ENCODE measurements at places on chromosomes 1 and 21.

- DNase-seq: no peak
Observed at GRCh38 chr1:21337454-21337927, 47.2 kb upstream of the ECE1 start.

GRCh38 chr1:24114753-24115152 lies 2.8 kb upstream of the MYOM3 start:
- no peak for DNase-seq

DNA sequence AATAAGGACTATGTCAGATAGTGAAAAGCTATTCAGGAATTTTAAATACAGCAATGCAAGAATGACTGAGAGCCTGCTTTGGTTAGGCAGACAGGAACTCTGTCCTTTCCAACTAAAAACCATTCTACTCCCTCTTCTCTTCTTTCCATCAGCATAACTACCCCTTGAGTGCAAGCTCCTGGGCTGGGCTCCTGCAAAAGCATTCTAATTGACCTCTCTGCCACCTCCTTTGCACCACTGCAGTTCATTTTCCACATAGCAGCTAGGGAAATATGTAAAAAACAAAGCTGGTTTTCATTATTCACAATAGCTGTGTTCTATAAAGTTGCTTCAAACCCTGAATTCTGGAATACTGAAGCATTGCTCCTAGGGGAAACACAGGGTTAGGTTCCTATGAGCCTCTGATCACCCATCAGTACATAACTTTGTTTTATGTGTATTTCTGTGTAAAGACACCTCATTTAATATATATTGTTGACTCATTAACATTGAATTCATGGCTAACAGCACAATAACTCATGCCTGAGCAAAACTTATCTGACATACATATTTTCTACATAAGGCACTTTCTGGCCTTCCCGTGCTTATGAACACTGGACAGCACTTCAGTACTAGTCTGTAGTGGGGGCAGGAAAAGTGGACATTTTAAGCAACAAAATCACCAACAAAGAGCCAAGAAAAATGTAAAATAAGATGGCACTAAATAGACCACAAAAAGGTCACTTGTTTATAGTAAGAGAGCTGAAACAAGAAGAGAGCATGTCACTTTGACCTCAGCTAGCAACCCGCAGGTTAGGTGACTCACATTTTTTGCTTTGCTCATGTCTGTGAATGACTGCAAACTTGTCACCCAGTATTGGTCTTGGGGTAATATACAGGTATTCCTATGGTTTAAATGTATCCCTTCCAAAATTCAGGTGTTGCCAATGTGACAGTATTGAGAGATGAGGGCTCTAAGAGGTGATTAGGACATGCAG lies 57.9 kb upstream of the IRF2BP2 start:
- DNase-seq: no peak

DNA sequence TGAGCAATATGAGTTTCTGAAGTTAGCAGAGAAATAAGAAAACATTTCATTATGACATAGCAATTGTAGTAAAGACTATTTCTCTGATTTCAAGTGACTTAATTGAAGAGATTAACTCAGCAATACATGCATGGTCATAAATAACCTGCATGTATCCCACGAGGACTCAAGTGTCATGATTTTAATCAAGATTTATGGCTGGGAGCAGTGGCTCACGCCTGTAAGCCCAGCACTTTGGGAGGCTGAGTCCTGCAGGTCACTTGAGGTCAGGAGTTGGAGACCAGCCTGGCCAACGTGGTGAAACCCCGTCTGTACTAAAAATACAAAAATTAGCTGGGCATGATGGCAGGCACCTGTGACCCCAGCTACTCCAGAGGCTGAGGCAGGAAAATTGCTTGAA lies 311.9 kb upstream of the PLD5 start:
- no peak for DNase-seq

- no peak for DNase-seq
Observed at GRCh38 chr1:32868806-32869455, 1.8 kb downstream of the FNDC5 start.

DNA sequence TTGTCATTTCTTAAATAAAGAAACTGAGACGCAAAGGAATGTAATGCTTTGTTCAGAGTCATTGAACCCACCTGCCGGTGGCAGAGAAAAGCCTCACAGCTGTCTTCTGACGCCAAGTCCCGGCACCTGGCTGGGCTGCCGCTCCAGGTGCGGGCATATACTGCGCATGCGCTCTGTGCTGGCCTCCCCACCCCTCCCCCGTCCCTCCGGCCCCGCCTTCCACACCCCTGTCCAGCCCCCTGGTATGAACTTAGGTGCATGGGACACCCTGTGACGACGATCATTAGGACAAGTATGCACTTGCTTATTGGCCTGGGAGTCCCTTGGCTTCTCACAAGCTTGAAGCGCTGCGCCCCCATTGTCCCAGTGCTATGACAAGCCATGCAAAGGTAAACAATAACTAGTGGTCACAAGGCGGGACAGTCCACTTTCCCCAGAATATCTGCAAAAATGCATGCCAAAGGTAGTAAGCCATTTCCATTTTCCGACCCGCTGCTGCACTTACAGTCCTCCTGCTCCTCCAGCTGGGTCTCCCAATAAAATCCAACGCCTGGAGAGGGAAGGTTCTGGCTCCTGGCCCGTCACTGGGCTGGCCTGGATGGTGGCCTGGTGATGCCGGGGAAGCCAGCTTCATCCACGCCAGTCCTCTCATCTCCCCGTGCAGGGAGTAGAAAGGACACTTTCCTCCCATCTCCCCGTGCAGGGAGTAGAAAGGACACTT lies 100.4 kb downstream of the PSMG1 start:
- DNase-seq: no peak

DNA sequence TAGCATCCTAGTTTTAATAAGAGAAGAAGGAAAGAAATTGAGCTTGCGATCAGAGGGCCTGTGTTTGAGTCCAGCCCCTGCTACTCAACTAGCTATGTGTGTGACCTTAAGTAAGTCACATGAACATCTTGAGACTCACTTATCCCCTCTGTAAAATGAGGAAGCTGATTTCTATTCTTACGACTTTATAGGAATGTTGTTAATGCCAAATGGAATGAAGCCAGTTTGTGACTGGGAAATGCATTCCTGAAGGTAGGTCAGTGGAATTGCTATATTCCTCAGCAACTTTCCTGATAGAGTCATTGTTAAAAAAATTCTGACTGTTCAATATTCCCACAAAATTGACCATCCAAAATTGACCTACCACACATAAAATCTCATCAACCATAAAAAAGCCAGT lies 14.9 kb downstream of the FASLG start:
- no peak for DNase-seq

GRCh38 chr1:56397811-56398231 lies 181.5 kb downstream of the PLPP3 start:
- DNase-seq: no peak

DNA sequence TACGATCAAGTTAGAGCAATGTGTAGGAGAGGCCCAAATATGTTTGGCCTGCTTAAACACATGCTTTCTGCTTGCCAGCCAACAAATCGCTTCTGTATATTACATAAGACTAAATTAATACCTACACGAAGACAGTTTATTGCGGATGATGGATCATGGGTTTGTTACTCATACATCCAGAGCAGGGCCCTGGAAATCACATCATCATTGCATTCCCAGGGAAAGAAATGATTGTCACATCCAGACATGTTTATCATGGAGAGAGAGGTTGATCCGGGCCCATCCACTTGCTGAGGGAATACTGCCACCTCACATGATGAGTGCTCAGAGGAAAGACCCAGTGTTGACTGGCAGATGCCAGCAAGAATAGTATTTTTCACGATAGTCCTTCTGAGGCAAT lies 282.6 kb downstream of the NUF2 start:
- no peak for DNase-seq

GRCh38 chr1:24540906-24541710 lies 14.8 kb upstream of the NCMAP start:
- DNase-seq: no peak

GRCh38 chr1:248779350-248779749 lies 23.8 kb upstream of the LYPD8 start:
- no peak for DNase-seq

GRCh38 chr1:21872445-21873079 lies 60.5 kb downstream of the LDLRAD2 start:
- DNase-seq: no peak

GRCh38 chr1:68145418-68146126 lies 86.8 kb downstream of the WLS start:
- no peak for DNase-seq

DNA sequence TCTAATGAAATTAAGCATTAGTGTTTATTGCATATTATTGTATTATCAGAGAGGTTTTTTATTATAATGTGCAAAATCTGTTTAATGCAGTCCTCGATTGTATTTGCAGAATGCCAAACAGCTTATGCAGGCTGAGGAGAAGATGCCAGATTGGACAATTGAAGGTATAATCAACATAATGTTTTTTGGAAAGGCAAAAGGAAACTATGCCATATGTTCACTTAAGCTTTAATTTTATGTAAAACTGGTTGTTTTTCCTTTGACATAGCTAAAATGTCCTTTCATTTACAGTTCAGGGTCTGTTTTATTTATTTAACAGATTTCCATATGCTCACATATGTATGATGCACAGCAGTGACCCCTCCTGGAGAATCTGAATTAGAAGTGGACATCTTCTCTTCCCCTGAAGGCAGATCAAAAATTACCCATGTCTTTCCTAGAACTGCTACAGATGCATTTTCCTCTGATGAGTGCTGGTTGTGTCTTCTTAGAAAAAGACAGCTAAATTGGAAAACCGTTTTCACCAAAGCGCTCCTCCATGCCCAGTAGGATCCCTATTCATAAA lies 143.5 kb upstream of the USH2A start:
- DNase-seq: no peak

- DNase-seq: no peak
Observed at GRCh38 chr1:220825819-220826551, 39.3 kb downstream of the MTARC1 start.

DNA sequence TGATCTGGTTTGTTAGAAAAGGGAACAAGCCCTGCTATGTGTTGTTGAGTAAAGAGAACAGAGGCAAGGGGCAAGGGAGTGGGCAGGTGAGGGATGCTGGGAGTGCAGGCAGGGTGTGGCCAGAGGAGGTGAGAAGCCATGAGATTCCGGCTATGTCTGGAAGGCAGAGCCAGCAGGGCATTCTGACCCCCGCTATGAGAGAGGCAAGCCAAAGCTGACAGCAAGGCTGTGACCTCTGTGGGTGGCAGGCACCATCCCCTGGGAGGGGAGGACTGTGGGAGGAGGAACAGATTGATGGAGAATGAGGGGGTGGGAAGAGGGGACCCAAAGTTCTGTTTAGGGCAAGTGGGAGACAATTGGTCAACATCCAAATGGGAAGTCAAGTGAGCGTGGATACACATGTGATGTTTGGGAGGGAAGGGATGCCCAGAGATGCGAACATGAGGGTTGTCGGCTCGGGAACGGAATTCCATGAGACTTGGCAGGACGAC lies 19.5 kb upstream of the PADI6 start:
- DNase-seq: no peak

GRCh38 chr1:146031476-146031875 lies 9.9 kb upstream of the HJV start:
- DNase-seq: no peak

- DNase-seq: no peak
Observed at GRCh38 chr1:64842224-64842623, 97.3 kb downstream of the RAVER2 start.

DNA sequence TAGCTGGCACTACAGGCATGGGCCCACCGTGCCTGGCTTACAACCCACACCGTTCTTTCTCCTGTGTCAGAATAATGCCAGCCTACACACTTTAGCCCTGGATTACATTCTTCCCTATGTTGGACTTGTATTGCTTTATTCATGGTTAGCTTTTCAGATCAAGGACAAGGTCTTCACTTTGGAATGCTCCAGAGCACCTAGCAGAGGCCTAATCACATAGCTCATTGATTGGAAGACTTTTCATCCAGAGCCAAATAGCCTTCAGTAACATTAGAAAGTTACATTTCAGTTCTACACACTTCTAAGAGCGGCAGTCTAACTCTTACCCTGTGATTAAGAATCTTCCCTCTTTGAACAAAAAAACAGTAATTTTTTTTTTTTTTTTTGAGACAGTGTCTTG lies 29.4 kb upstream of the ZFYVE9 start:
- DNase-seq: no peak

- DNase-seq: no peak
Observed at GRCh38 chr21:35441868-35442582, 392.9 kb upstream of the RUNX1 start.

- no peak for DNase-seq
Observed at GRCh38 chr1:151069103-151069486, 1.5 kb upstream of the GABPB2 start.

DNA sequence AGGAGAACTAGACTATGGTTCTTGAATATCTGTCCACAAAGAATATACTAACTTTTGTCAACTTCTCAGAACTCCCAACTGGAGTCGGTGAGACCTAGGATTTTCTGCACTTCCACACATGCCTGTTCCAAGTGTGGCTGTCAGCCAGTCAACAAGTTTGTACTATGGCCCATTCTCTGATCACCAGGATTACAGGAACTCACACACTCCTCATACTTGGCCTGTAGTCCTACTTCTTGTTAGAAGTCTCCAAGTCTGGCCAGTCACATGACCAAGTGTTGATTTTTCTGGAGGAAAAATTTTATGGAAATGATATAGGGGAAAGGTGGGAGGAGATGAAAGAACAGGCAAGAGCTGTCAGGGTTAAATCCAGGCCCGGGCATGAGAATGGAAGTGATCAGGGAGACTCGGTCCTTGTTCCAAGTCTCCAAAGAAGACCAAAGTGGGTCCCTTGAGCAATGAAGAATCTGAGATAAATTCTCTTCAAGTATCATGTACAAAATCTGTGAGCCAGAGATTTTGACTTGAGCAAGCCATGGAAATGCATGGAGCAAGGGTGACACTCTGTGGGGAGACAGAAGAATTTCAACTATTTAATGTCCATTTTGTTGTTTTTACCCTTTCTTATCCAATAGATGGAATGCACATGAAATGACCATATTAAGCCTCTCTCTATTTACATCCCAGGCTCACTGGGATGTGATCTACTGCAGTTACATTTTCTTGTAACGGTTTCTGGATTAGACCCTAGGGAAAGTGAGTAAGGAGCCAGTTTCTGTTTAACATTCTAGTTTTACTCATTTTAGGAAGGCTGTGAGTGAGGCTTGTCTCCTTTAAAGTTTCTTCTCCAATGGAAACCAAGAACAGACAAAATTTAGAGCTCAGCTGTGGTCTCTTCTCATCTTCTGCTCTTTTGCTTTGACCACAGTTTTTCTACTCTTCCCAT lies 320.9 kb downstream of the ASTN1 start:
- DNase-seq: no peak

DNA sequence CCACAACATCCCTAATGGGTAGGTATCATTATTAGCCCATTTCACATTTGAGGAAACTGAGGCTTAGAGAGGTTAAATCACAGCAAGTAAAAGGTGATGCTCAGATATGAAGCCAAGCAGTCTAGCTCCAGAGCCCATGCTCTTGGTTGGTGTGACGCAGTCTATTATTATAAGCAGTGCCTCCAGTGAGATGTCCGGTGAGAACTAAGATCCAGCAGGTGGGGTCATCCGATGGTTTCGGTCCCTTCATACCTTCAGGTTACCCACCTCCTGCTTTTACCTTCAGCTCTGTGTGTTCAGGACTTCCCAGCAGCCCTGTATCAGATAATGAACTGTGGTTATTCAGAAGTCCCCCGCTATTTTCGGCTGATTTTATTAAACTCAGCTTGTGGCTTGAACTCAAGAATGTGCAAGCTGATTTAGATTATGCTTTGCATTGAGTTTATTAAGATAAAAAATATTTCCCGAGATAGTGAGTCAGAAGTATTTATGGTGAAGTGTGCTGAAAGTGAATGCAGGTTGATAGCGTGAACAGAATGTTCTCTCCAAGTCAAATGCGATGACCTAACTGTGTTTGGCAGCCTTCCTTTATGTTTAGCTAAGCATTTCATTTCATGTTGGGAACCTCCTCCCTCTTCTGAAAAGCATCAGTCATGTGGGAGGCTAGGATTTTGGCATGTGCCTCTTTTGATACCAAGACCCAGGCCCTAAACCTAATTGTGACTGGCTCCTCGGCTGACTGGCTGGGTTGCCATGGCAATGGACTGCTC lies 160.9 kb upstream of the UBE2U start:
- DNase-seq: no peak
